ENCODE measurements at places on chromosomes 5 and 9.

DNA sequence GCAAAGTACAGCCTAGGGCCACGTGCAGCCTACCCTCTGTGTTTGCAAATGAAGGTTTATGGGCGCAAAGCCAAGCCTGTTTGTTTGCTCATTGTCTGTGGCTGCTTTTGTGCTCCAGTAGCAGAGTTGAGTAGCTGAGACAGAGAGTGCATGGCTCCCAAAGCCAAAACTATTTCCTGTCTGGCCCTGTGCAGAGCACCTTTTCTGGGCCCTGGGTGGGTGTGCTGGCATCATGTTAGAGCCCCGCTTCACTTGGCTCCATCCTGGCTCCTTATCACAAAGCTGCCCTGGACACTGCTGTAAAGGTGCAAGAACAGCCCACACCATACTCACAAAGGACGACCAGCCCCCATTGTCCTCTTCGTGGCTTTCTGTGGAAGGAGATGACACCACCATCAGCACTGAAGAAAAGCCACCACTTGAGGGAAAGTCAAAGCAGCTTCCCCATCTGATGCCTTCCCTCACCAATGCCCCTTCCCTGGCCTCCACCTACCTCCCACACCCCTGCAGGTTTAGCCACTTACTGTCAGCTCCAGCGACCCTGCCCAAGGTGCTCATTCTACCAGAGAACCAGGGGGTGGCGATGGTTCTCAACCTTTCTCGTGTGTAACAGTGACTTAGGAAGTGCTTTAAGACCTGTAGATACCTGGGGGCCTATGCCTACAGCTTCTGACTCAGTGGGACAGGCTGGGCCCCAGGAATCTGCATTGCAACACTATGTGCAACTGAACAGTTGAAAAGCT, 23.4 kb downstream of the LCP2 start:
- DNase-seq, result no peak

GRCh38 chr5:147971472-147971871, 65.1 kb upstream of the C5orf46 start:
- DNase-seq, result no peak

- no peak for DNase-seq
Measured at GRCh38 chr9:91180240-91180929, 181.3 kb downstream of the AUH start.

- DNase-seq, result no peak
Measured at GRCh38 chr9:133610845-133611244, 1.7 kb upstream of the FAM163B start.

GRCh38 chr5:134494780-134495179, 30.7 kb upstream of the JADE2 start:
- no peak for DNase-seq

DNA sequence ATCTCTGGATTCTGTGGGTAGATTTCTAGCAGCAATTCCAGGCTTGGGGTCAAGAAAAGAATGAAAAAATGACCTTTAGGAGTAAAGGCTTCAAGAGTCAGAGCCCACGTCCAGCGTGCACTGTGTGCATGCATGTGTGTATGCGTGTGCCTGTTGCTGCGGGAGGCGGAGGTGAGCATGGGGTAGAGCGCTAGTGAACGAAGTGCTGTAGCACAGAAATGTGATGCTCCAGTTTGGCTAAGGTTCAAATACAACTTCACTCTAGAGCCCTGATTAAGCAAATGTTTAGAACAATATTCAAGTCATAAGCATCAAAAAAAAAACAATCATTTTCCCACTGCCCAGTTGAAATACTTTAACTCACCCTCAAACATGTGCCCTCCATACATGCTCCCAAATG, 403.9 kb downstream of the ZNF608 start:
- no peak for DNase-seq

DNA sequence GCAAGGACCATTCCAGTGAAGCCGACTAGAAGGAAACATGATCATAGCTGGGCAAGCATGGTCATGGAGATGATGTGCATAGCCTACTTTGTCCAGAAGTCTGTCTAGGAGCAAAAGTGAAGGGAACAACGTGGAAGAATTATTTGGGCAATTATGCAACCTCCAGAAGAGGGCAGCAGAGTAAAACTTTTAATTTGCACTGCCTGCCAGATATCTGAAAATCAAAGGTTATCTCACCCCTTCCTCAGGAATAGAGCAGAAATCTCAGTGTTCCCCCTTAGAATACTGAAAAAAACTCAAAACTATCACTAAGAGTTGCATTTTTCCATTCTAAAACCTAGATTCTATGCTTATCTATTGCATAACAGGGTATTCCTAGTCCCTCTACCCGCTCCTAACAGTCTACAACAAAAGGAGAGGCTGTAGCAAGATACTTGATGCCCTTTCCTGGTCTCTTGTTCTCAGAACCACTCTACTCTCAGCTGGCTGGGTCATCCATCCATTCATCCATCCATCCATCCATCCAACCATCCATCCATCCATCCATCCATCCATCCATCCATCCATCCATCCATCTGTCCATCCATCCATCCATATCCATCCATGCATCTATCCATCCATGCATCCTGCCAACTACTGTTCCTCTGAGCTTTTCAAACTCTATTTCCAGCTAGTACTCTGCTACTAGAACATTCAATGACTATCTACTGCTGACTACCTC, 8.4 kb upstream of the SETD9 start:
- no peak for DNase-seq

All from 8988T (cell line).